Activated naive CD8-positive, alpha-beta T cell treated with anti-CD3 and anti-CD28 coated beads, Interleukin-2, amount 50 U/mL, for 24 hours (primary cell): ENCODE measurements at places on chromosomes 2 and 18.
A peak's percentile ranks its signal among the peaks of the same experiment; 100 is the strongest.

DNA sequence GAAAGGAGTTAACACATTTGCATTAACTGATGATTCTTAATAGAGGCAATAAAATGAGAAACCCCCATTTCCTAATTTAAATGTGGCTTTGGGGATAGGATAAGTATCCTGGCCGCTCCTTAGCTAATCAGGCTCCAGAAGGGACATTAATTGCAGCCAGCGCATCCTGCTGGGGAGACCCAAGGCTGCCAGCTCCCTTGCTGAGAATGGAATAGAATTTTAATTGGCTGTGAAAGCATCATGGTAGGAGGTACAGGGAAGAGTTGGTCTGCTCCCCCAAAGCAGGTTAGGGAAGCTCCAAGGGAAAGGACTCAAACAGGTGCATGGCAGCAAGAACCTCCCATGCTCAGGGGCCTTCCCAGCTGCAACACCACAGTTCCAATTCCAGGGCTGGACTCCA lies 71.4 kb downstream of the MARCHF4 start:
- DNase-seq, result no peak

GRCh38 chr18:79794846-79795245 lies 2.9 kb upstream of the KCNG2 start:
- no peak for DNase-seq

- peak; percentile 72 for DNase-seq
Observed at GRCh38 chr2:109213646-109214433, 84.8 kb downstream of the SH3RF3 start.

DNA sequence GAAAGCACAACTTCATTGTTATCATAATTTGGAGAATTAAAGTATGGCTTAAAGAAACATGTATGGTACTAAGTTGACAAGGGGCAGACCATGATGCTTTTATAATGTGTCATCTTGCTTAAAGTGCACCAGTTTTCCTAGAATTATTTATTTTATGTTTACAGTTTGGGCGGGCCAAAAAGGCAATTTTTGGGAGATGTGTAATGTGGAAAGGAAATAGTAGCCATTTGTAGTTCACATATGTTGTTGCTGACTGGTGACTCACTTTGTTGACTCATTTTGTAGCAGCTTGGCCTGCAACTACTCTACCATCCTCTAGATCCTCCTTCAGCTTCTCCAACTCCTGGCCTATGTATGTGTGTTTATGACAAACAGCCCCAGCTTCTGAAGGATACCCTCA lies 7.7 kb downstream of the ZSCAN30 start:
- no peak for DNase-seq

DNA sequence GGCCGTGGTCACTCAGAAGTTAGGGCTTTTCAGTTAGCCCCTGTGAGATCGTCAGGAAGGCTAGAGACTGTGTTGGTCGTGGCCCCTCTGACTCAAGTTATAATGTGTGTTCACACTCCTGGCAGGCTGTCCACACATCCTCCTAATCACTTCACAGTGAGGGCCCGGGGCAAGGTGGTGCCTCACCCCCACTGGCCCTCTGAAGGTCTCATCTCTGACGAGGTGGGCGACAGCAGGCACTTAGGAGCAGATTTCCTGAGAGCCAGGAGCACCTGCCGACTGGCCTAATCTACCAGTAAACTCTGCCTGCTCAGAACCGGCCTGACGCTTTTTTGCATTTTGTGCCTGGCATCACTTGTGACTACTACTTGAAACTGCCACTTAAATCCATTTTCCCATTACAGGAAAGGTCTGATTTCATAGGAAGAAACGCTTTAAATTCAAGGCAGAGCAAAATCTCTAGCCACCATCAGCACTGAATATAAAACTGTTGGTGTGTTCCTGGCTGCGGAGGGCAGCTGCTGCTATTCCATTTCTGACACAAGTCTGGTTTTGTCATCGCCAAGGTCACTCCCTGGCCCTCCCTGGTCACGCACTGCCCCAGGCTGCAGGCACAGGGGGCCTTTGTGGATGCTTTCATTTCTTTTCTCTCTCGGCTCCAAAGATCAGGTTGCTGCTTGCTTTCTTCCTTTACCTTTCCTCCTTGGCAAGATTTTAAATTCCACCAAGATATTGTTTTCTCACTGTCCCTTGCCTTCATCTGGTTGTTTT lies 48.0 kb downstream of the RAB12 start:
- DNase-seq, result no peak
